ENCODE measurements at places on chromosomes 3 and 15.
A peak's percentile ranks its signal among the peaks of the same experiment; 100 is the strongest.

GRCh38 chr15:43943511-43943910, 116.7 kb downstream of the WDR76 start:
- peak; percentile 57 for DNase-seq

DNA sequence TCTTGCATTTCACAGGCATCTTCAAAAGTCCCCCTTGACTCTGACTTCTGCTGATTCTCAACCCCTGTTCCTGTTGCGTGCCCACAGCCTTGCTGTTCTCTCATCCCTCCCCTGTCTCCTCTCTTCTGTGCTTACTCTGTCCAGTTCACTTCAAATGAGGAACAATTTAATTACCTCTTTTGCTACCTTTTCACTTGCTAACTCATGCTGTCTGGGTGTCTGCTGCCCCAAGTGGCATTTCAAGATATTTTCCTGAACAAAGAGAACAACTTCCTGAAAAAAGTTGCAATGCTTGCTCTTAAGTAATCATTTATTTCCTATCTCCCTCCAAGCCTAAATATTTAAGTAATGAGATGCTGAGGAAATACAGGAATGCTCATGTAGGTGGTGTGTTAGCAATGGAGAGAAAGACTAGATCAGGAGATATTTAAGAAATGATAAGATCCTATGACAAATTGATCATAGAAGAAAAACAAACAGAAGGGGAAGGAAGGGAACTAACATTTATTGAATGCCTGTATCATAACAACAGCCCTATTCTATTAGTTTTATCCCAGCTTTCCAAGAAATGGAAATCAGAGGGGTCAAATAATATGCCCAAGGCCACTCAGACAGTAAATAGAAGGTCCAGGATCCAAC, 42.2 kb downstream of the SV2B start:
- DNase-seq, result no peak

GRCh38 chr3:55626279-55626665, 139.2 kb upstream of the WNT5A start:
- DNase-seq, result peak; percentile 70

DNA sequence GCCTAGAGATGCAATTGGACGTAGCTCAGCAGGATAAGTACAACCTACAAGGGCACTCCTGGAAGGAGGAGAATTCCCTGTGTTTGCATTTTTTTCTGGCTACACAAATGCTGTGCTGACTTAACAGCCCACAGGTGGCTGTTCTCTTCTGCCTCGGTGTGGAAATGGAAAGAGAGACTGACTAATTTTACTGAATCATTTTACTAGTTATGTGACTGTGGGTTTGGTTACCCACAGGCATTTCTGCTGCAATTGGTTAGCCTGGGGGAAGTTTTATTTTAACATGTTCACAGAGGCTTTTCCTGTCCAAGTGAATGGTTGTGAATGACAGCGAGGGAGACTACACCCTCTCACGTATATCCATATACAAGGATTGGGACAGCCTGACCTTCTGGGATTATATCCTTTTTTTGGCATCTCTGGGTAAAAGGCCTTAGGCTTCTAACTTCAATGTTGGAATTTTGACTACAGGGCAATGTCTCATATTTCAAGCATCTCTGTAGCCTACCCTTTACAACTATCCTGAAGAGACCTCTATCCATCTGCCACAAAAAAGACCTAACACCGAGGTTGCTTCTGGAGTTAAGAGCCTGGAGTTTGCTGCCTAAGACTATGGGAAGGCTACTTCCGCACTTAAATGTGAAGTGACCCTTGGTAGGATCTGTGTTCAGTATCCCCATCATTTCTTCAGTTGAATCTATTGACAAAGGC, 67.2 kb upstream of the TP63 start:
- DNase-seq, result peak; percentile 90
